ENCODE measurements at places on chromosomes 2 and 18.

DNA sequence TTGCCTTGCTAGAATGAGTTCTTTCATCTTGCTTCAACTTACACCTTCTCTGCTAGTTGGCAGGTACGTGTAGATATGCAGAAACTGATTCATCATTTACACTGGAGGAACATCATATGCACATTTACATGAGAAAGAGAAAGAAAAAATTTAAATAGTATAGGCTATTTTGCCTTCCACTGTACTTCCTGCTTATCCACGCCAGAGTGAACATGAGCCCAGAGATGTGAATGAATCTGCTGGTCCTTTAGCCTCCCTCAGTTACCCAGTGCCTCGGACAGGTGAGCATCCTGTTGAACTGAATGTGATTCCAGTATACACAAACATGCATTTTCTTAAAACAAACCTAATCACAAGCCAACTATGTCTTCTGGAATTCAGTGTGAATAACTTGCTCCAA, 83.6 kb downstream of the SESTD1 start:
- DNase-seq: no peak

DNA sequence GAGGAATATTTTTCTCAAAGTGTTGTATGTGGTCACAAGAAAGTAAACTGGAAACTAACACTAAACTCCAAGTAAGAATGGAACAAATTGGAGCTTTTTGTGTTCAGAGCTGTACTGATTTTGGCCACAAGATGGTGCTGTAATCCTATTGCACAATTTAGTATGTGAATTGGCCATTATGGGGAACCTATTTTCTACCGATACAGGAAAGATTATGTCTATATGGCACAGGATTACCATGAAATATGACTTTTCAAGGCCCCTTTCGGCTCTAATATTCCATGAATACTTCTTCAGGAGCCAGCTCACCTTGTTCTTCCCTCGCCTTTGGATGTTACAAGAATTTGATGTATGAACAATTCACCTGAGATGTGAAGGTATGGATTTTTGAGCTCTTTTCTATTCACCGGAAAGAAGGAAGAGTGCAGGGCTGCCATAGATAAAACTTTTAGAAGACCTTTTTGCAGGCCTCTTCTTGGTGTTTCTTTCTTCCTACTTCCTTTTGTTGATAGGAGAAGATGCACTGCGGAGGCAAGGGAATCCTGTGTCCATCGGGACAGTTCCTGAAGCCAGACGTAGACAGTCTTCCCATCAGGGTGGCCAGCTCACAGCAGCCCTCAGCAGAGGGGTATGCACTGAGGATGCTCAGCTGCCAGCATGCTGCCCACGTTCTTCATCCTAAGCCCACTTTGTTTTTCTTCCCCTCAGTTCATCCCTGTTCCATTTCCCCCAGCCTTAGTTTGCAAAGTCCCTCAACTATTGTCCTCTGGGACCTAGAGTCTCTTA, 13.3 kb downstream of the MRPL44 start:
- peak; percentile 6 for DNase-seq

GRCh38 chr2:1295740-1296139, 117.5 kb upstream of the TPO start:
- no peak for DNase-seq

GRCh38 chr2:146323564-146323963, 1521.3 kb upstream of the ACVR2A start:
- DNase-seq: no peak

GRCh38 chr18:47831351-47831750, 99.1 kb downstream of the SMAD2 start:
- no peak for DNase-seq

DNA sequence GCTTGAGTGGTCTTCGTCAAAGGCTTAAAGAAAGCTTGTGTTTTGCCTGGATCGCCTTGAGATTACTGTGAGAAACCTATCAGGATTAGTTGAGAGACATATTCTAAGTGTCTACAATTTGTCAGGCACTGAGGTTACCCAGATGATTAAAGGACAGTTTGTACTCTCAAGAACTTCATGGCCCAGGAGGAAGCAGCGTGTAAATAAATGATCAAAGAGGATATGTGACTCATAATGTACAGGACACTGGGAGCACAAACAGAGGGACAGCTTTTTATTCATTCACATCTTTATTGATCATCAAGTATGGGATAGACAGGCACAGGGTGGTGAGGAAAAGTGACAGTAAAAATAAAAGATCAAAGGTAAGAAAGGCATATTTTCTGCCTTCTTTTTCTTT, 152.6 kb upstream of the FSHR start:
- no peak for DNase-seq

DNA sequence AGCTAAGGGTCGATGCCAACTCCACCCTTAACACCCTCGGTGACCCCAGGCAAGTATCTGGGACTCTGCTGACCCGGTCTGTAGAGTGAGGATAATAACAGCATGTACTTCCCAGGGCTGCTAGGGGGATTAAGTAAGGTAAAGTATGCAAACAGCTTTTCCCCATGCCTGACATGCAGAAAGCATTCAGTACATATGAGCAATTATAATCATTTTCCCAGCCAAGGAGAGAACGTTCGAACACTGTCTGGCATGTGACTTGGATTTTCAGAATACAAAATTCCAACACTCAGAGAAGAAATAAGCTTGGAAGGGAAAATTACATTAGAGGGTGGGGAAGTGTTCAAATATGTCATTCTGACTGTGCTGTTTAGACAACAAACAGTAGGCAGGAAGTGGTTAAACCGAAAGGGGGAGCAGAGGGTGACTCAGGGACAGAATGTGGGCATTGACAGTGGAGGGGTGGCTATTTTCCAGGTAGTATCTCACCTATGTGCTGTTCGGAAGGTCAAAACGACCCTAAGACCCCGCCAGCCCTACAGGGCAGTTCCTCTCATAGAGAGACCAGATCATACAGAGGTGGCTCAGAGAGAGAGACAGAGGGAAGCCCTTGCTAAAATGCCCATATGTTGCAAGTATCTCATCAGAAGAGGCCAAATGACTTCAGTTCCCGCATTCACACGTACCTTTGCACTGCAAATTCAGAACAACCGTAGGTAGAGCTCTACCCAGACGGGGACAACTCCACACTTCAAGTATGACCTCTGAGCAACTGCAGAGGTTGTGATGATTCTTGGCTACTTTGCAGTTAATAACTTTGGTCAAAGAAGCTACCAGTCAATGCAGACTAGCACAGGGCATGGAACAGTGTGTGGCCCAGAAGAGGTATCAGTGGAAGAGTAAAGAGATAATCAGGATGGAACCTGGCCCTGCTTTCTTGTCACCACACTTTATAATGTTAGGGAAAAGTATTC, 14.8 kb downstream of the ASPRV1 start:
- peak; percentile 30 for DNase-seq

DNA sequence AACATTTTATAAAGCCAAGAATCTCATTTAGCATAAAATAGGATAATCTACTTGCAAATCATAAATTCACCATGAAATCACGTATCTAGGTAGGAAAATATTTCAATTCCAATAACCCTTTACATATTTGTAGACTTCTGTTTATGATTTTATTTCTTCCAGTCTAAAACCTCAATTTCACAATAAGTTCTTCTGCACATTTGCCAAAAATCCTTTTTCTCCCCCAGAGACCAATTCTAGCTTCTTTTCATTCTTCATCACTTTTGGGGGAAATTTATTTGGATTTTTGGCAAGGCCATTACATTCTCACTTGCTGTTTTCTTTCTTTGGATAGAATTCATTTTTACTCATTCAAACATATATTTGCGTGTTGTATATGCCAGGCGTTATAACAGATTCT, 86.8 kb downstream of the SPRED2 start:
- no peak for DNase-seq

- DNase-seq: no peak
These were observed 802.9 kb upstream of the ID2 start for GRCh38 chr2:7878786-7879482.

GRCh38 chr2:99481941-99482340, 7.9 kb downstream of the REV1 start:
- no peak for DNase-seq

- DNase-seq: no peak
These were observed 81.0 kb downstream of the VAPA start for GRCh38 chr18:9994701-9995235.
